ENCODE measurements at places on chromosomes 3 and 15.

GRCh38 chr15:31461375-31461774 is 134.7 kb downstream of the KLF13 start:
- DNase-seq = no peak

DNA sequence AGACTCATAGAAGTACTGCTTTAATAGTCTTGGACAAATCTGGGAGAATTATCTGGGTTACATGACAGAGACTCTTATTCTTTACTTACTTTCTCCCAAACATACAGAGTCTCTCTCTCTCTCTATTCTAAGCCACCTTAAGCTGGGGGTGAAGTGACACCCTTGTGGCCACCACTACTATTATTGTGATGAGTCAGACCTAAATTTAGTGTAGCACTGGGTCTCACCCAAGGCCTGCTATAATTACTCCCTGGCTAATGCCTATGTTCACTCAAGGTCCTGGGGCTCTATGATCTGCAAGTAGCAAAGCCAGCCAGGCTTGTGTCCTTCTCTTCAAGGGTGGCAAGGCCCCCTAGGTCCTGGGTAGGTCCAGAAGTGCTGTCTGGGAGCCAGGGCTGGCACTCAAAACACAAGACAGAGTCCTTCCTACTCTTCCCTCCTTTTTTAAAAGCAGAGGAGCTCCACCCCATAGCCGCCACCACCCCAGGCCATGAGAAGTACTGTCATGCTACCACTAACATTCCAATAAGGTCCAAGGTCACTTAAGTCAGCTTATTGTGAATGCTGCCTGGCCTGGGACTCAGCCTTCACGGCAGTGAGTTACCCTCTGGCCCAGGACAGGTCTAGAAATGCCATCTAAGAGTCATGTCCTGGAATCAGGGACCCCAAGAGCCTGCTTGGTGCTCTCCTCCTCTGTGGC is 183.6 kb downstream of the POLQ start:
- DNase-seq = no peak

DNA sequence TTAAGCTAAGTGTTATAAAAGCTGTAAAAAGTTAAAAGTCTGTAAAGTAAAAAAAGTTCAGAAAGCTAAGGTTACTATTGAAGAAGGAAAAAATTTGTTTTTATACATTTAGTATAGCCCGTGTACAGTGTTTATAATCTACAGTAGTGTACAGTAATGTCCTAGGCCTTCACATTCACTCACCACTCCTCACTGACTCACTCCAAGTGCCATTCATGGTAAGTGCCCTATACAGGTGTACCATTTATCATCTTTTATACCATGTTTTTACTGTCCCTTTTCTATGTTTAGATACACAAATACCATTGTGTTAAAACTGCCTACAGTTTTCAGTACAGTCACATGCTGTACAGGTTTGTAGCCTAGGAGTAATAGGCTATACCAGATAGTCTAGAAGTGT is 8.8 kb downstream of the CCDC71 start:
- peak; percentile 44 for DNase-seq

DNA sequence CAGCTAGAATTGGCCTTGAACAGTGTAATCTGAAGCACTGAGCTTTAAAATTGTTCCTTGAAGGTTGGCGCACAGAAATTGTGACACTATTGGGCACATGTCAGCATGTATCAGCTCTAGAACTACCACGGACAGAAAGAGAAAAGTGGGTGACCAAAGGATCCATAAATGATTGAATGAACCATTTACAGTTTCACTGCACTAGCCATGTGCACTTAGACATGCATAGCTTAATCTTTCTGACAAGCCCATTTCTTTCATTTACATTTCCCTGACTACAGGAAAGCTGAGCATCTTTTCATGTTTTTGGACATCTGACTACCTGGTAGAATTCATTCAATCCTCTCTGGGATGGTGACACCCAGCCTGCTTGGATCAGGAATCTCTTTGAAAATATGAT is 36.2 kb downstream of the NUDT16 start:
- no peak for DNase-seq

- DNase-seq = peak; percentile 1
These were observed 50.2 kb downstream of the GABRB3 start for GRCh38 chr15:26722621-26723160.

DNA sequence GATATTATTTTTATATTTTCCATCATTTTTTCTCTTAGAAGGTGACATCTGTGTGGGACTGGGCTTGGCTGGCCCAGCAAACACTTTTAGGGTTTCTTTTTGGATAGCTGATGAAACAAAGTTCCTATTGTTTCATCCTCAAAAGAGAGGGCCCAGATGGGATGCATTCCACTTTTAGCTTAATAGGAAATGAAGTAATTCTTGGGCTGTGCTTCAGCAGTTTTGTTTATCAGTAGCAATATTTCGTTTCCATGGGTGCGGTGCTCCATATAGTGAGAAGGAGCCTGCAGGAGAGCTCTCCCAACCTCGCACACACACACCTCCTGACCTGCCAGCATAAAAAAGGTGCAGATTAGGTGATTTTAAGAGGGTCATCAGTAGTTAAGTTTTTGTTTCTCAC is 147.5 kb downstream of the AKAP13 start:
- peak; percentile 48 for DNase-seq

- no peak for DNase-seq
These were observed 256.4 kb downstream of the MEX3B start for GRCh38 chr15:81789403-81789802.

DNA sequence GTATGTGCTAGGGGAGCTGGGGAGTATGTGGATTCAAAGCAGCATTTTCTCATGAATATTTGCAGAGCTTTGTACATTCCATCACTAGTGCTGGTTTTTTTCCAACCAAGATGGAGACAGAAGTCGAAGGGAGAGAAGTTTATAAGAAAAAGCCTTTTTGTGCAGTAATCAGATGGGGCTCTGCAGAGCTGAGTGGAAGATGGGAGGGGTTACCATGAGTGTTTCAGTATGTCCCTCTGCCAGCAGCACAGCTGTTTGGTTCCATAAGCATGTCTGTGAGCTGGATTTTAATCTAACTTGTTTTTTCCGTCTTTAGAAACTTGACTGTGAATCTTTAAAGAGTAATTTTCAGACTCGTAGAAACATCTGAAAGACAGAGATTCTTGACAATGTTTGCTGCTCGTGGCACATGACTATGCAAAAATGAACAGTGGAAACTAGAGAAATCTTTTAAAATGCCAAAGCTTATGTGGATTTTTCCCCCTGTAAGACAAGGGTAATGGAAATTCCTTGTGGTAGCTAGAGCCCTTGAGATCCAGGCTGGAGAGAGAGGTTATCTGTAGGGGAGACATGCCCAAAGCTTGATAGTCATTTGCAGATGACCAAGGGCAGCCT is 20.3 kb downstream of the STARD9 start:
- no peak for DNase-seq

GRCh38 chr3:138070006-138070405 is 45.4 kb downstream of the DZIP1L start:
- no peak for DNase-seq

DNA sequence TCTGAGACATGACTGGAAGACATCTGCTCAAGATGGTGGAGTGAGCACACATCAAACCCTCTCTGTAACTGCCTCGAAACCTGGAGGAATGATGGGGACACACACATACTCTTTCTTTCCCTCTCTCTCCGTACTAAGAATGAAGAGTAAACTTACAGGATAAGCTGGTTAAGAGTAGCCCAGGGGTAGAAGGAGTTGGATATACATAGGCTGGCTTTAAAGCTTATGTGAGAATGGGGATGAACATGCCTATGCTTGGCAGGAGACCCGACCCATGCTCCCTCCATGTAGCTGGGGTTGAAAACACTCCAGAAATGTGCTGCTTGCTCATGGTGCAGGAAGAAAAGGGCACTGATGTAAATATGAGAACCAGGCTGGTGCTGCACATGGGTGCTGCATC is 68.9 kb downstream of the IL20RB start:
- no peak for DNase-seq

- DNase-seq = no peak
These were observed 129.8 kb downstream of the CACNA1D start for GRCh38 chr3:53624061-53624857.

- no peak for DNase-seq
These were observed 336.3 kb downstream of the DIPK2A start for GRCh38 chr3:144307951-144308350.

DNA sequence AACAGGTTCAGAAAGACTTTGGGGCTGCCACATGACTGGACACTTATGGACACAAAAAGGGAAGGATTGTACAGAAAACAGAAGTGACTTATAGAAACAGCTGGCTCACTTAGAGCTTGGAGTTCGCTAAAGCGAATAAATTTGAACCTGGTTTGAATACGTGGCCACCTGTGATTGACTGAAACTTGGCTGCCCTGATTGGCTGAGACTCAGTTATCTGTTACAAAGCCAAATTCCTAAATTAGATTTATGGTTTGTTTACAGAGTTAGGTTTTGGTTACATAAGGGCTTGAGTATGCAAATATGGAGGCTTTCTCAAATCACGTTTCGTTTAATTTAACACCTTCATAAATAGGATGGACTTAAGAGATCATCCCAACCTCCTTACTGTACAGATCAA is 270.2 kb downstream of the THSD4 start:
- DNase-seq = no peak

- no peak for DNase-seq
These were observed 43.5 kb downstream of the ACAD9 start for GRCh38 chr3:128922804-128923459.

DNA sequence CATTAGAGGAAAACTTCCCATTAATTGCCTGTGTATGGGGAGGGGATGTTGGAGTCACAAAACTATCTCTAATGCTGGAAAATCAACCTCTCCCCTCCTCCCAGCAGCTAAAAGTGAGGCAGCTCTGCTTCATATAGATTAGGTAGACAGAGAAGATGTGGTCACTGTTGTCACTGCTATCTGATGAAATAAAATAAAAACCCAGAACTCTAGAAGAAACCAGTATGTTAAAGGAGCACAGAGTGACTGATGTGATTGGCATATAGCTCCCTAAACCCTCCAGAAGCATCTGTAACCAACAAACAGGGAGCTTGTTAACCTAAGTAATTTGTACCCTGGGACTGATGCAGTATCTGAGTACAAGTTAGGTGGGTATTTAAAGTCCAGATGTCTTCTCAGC is 211.9 kb upstream of the TRIM42 start:
- DNase-seq = no peak

GRCh38 chr3:117398141-117398899 is 688.7 kb downstream of the TUSC7 start:
- no peak for DNase-seq

- DNase-seq = peak; percentile 37
These were observed 100.7 kb downstream of the ASB7 start for GRCh38 chr15:100703032-100703578.

DNA sequence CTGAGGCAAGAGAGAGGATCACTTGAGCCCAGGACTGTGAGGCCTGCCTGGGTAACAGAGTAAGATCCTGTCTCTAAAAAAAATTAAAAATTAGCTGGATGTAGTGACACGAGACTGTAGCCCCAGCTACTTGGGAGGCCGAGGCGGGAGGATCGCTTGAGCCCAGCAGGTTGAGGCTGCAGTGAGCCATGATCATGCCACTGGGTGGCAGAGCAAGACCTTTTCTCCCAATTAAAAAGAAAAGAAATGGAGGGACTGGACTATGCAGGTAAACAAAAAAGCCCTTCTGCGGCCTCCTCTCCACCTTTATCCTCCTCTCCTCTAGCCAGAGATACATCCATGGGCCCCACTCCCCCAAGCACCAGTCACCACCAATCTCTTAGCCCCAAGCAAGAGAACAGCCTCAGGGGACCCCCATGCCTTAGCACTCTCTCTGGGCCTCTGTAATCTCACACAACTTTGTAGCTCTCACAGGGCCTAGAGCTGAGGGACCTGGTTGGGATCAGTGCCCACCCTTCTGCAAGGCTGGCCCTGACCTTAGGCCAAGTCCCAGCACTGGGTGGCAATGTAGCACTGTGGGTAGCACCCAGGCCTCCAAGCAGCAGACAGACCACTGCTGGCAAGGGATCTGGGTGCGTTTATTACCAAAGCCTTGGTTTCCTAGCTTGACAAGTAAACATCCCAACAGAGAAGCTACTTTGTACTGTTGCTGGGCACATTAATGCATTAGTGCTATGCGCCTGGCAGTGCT is 43.4 kb downstream of the FAM174B start:
- DNase-seq = no peak

DNA sequence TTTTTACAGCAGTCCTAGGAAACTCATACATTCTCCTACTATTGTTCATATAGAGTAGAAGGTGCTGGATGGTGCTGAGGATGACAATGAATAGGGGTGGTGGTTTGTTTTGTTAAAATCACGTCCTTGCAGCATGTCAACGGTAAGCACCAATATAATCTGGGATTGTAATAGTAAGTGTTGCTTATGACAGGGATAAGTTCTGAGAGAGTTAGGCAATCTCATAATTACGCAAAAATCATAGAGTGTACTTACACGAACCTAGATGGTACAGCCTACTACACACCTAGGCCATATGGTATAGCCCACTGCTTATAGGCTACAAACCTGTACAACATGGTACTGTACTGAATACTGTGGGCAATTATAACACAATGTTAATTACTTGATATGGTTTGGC is 64.3 kb upstream of the TSPAN3 start:
- DNase-seq = no peak

GRCh38 chr15:23734862-23735261 is 47.8 kb upstream of the NDN start:
- DNase-seq = no peak

GRCh38 chr3:134066651-134067530 is 37.2 kb upstream of the SLCO2A1 start:
- no peak for DNase-seq

DNA sequence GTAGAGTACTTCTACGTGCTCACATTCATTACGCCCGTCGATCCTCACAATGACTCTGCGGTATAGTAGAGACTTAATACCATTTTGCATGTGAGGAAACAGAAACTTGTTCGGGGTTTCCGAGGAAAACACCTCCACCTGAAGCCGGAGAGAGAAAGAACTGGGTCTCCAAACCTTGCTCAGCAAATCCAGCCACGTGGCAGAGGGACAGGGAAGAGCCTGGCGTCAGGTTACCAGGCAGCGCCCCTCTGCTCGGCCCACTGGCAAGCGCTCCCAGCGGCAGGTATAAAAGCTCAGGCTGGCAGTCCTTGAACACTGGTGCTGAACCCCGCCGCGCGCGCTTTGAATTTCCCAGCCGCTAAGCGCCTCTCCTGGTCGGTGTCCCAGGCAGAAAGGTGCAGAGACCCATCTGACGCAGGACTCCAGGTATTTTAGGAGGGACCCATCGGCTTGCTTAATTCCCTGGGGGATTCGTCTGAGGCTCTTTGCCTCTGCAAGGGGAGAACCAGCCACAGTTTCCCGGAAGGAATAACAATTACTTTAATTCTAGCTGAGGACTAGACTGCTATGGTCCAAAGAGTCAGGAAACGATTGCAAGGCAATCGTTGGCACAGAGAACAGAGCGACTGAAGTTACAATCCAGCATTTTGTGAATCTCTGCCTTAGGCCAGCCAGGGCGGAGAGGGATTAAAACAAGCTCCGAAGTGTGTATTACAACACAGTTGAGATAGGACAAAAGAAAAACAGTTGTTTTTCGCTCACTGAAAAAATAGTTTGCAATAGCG is at the start of gene C2CD4A:
Gene C2CD4A, plus strand, starts transcription at position 315 of the 785 bp plus-strand sequence. CDS start 637 bp downstream, outside the sequence.
- no peak for DNase-seq

DNA sequence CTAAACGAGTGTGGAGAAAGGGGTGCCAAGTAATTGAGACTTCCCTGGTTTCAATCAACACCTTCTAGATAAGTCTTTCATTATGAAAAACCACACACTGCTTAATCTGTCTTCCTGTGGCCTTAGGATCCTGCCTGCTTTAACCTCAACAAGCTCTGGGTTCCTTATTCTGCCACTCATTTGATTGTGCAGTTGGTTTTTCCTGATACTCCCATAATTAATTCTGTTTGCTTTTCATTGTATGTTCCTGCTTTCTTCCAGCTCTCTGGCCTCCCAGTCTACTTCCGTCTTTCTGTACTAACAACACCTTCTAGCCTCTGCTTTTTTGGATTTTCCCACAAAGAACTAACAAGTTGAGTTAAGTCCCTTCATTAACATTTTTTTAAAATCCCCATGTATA is 20.2 kb upstream of the GCNT3 start:
- DNase-seq = no peak
